Tongue (tissue), 3 donors: ENCODE measurements at places on chromosomes 16 and 17. TPM values are rescaled to one million over a fixed set of nuclear protein-coding genes. Genes with fewer than 3 reads are reported as not detected.

The ELMO3 gene
- total RNA-seq: 4.0 TPM

The SAMD14 gene
- 1.0 TPM for total RNA-seq

The CACNG1 gene
- 44.4 TPM for total RNA-seq

The TEKT1 gene
- total RNA-seq: not detected

The NXPH3 gene
- 1.8 TPM for total RNA-seq

The RNF135 gene
- 13.7 TPM for total RNA-seq

The SGCA gene
- 148 TPM for total RNA-seq

The TMEM100 gene
- total RNA-seq: 21.5 TPM

The SRL gene
- 445 TPM for total RNA-seq

The PDIA2 gene
- 2.7 TPM for total RNA-seq

The PIK3R5 gene
- 1.5 TPM for total RNA-seq

The ZG16B gene
- total RNA-seq: 1,549 TPM
